Glutamatergic neuron (in vitro differentiated cells): ENCODE measurements at places on chromosomes 13 and 19.
A peak's percentile ranks its signal among the peaks of the same experiment; 100 is the strongest.

GRCh38 chr13:52809310-52809769, 39.1 kb downstream of the PCDH8 start:
- DNase-seq, result peak; percentile 80

DNA sequence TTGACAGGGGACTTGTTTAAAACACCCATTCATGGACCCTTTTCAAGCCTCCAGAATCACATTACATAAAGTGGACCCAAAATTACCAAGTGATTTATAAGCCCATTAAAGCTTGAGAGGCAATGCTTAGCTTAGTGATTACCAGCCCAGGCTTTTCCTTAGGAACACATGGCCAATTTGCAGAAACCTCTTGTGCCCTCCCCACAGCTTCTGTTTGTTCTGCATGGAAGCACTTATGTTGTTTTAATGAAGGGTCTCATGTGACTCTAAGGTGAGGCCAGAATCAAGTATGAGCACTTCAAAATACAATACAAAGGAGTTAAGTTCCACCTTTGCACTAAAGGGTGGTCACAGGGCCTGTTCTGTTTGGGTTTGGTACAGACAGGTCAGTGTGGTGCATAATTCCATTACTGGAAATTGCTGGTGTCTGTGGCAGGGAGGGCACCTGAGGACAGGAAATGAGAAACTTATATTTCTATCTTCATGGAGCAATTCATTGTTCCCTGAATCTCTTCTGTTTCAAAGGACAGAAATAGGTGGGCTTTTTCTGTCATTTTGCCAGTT, 15.3 kb downstream of the ZNF486 start:
- no peak for DNase-seq

- peak; percentile 47 for DNase-seq
Measured at GRCh38 chr19:13277104-13277809, 127.0 kb downstream of the IER2 start.

- no peak for DNase-seq
Measured at GRCh38 chr13:50077431-50077830, 62.2 kb downstream of the KCNRG start.
